ENCODE measurements at places on chromosomes 1 and 21.

GRCh38 chr1:111535256-111536191, 32.1 kb upstream of the ADORA3 start:
- no peak for DNase-seq

DNA sequence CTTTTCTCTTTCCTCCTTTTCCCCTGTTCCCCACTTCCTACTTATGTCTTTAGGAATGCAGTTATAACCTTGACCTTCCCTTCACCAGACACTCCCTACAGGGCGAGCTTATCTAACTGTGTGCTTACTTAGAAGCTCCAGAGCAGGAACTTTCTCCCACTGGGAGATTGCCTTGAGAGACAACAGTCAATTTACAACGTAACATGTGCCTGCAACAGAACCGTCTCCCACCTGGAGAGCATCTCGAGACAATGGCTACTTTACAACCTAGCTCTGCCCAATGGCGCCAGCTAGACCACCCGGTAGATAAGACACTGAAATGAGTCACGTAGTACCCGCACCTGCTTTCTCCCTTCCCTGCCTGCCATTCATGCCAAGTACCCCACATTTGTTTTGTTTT, 16.7 kb downstream of the HMGN1 start:
- DNase-seq: no peak

DNA sequence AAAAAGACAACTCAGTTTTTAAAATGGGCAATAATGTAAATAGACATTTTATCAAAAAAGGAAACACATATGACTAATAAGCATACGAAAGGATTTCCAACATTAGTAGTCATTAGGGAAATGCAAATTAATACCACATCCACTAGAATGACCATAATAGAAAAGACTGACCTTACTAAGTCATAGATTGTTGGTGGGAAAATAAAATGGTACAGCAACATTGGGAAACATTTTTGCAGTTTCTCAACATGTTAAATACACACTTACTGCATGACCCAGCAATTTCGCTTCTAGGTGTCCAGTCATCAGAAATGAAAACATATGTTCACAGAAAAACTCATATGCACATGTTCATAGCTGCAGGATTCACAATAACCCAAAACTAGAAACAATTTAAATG, 29.9 kb upstream of the SLC44A3 start:
- DNase-seq: no peak

- no peak for DNase-seq
These were observed 36.4 kb downstream of the TTC39A start for GRCh38 chr1:51293898-51294515.

DNA sequence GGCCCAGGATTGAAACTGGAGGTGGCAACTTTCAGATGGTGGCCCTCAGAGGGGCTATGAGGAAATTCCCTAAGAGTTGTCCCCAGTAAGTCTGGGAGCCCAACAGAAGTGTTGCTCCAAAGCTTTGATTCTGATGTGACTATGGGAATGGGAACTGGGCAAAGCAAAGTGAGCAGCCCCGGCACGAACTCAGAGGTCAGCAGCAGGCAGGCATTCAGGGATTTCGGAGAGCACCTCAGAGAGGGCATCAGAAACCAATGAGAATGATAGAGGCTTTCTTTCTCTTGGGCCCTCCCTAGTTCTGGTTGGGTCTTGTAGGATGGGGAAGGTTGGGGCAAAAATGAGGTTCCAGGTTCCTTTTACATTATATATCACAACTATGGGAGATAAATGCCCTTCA, 121.2 kb upstream of the HMGB4 start:
- no peak for DNase-seq

All from stimulated activated CD4-positive, alpha-beta T cell treated with anti-CD3 and anti-CD28 coated beads, Interleukin-4, amount 100 ng/mL, for 1 hour (primary cell).